Activated naive CD4-positive, alpha-beta T cell treated with anti-CD3 and anti-CD28 coated beads for 36 hours (primary cell): ENCODE measurements at places on chromosomes 7 and 10. TPM values are rescaled to one million over a fixed set of nuclear protein-coding genes. Genes with fewer than 3 reads are reported as not detected.

Gene STRIP2
- 71.4 TPM for total RNA-seq

Gene SRPK2
- 43.3 TPM for total RNA-seq

Gene NDUFB2
- 167 TPM for total RNA-seq

Gene CYP3A7
- not detected for total RNA-seq

Gene LRIT1
- not detected for total RNA-seq

Gene SCART1
- total RNA-seq, result 1.6 TPM

Gene RNF148
- not detected for total RNA-seq

Gene CTBP2
- total RNA-seq, result 0.42 TPM

Gene MYL10
- not detected for total RNA-seq

Gene JAKMIP3
- total RNA-seq, result 0.52 TPM

Gene CPN1
- not detected for total RNA-seq

Gene PSAP
- total RNA-seq, result 129 TPM

Gene PARP12
- 25.2 TPM for total RNA-seq

Gene ARID5B
- total RNA-seq, result 87.1 TPM

Gene TEX36
- total RNA-seq, result not detected

Gene SLC4A2
- 25.6 TPM for total RNA-seq

Gene TIMM23B
- 18.6 TPM for total RNA-seq

Gene TSPAN15
- total RNA-seq, result 0.72 TPM

Gene HOXA11
- not detected for total RNA-seq

Gene THAP5
- 22.7 TPM for total RNA-seq

Gene ASB10
- total RNA-seq, result not detected

Gene MBL2
- total RNA-seq, result not detected

Gene NKX2-3
- total RNA-seq, result not detected

Gene MET
- total RNA-seq, result 0.52 TPM

Gene SLC26A3
- not detected for total RNA-seq

Gene LRRC4
- total RNA-seq, result 1.3 TPM

Gene DOCK4
- total RNA-seq, result 0.62 TPM

Gene SPDYE9
- total RNA-seq, result not detected

Gene NPY
- total RNA-seq, result not detected

Gene LRRC18
- not detected for total RNA-seq

Gene CRTAC1
- not detected for total RNA-seq

Gene STAG3
- total RNA-seq, result 41.0 TPM

Gene ACTL6B
- not detected for total RNA-seq

Gene ECHS1
- total RNA-seq, result 48.7 TPM

Gene SH2D4B
- total RNA-seq, result 0.10 TPM

Gene ELN
- 0.19 TPM for total RNA-seq

Gene RBM20
- total RNA-seq, result 0.50 TPM

Gene NEUROD6
- not detected for total RNA-seq
